T-helper 9 cell (primary cell): ENCODE measurements at places on chromosomes 2 and 18.

- DNase-seq, result no peak
Observed at GRCh38 chr18:12352188-12352587, 24.8 kb downstream of the AFG3L2 start.

GRCh38 chr2:172113617-172114016 lies 10.9 kb upstream of the DLX2 start:
- no peak for DNase-seq

DNA sequence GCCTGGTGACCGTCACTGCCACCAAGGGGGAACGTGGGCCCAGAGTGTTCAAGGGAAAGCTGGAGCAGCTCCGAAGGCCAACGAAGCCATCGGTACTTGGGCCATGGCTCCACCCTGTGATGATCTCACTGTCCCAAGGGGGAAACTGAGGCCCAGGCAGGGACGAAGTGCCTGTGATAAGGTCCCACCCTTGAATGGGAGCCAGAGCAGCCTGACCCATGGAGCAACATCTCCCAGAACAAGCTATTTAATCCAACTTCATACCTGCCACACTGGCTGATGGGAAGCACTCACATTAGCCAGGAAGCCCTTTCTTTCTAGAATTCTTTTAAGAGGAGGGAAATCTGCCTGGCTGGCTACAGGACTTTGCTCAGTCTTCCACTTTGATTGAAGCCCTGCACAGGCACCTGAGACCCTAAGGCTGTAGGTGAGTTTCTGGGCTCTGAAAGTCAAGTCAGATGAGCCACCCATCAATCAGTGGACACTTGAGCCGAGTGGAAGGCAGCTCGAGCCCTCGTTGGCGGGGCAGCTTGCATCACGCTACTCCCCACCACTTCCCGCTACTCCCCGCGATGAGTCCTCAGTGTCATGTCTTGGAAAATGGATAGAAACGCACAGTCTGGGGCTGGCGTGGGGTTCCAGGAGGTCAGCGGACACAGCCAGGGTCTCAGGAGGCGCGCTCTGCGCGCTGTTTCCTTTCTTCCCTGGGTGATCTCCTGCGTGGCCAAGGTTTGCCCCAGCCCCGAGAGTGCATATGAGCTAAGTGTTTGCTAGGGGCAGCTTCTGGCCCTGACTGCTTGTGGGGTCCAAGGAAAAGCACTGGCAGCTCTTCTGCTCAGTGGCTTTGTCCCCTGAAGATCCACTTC lies 2.5 kb upstream of the HS6ST1 start:
- DNase-seq, result no peak

GRCh38 chr2:23599667-23600066 lies 214.7 kb downstream of the KLHL29 start:
- DNase-seq, result no peak

GRCh38 chr2:120917886-120918285 lies 182.2 kb downstream of the GLI2 start:
- DNase-seq, result no peak

DNA sequence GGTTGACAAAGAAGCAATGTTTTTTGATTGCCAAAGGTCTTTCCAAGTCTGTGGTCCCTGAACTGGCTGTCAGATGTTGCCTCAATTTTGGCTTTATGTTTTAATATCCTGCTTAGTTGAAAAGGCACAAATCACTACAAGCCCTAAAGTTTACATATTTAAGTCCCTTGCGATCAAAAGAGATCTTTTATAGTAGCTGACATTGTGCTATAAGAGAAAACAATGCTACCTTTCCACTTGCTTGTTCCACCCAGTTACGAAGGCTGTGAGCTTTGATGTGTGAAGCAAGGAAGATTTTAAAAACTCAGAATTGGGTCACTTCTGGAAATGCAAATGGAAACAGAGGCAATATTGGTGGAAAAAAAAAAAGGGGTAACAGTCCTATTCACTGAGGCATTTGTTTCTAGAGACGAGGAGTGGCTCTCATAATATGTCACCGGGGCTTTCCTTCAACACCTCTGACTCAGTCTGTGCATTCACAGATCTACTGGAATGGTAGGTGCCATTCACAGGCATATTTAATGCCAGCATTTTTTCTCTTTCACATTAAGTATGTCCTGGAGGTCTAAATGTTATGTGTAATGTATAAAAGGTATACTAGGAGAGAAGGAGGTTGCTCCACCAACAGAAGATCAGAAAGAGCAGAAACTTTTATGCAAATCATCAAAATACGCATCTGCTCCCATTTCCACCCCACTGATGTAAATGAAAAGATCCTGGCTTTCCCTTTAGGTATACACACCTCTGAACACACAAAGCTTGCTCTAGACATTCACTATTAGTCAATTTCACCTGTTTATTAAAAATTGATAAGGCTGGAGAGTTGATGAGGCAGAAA lies 91.8 kb downstream of the TGIF1 start:
- no peak for DNase-seq

DNA sequence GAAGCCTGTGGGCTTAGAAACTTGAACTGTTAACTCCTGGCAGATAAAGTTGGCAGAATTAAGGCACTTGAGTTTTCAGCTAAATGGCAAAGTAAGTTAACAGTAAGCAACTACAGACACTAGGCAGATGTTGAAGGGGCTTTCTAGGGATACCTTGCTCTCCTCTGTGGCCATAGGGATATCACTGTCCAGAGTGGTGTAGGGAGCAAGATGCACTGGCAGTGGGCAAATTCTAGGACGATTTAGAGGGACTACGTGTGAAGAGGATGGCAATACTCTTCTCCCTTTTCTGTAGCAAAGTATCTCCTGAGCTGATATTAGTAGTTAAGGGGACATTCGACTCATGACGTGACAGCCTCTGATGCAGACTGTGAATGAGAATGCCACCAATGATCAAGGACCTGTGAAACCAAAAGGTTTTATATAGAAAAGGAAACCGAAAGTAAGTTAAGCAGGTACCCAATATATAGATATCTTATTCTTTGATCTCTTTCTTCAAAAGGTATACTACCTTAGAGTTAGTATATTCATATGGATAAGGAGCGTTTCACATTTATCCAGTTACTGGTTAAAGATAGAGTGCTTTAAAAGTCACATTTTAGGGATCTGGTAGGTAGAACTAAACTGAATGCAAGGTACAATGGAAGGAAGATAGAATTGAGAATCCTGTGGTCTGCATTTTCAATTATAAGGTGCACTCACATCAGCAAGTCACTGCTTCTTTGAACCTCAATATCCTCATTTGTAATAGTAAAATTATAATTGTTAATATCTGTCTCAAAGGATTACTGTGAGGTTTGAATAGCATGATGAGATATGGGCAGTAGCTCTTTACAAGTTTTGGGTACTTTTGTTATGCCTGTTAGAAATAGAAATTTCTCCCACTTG lies 106.4 kb downstream of the KCNH7 start:
- DNase-seq, result no peak

- DNase-seq, result peak; percentile 19
Observed at GRCh38 chr2:24972315-24972961, 683 bp upstream of the DNAJC27 start.

DNA sequence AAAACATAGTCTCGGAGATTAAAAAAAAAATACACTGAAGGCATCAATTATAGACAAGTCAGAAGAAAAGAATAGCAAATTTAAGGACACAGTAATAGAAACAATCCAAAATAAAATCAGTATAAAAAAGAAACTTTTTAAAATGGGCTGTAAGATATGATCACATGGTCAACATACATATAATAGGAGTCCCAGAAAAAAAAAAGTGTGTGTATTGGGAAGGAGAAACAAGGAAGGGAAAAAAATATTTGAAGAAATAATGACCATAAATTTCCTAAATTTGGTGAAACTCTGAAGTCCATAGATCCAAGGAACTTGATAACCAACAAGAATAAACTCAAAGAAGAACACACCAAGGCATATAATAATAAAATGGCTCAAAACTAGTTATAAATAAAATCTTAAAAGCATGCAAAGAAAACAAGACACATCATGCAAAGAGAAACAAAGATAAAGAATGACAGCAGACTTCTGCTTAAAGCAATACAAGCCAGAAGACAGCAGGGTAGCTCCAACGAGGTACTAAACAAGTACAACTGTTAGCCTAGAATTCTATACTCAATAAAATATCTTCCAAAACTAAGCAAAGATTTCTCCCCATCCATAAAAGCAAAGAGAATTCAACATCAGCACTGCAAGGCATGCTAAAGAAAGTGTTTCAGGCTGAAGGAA lies 115.1 kb downstream of the NBAS start:
- DNase-seq, result no peak

DNA sequence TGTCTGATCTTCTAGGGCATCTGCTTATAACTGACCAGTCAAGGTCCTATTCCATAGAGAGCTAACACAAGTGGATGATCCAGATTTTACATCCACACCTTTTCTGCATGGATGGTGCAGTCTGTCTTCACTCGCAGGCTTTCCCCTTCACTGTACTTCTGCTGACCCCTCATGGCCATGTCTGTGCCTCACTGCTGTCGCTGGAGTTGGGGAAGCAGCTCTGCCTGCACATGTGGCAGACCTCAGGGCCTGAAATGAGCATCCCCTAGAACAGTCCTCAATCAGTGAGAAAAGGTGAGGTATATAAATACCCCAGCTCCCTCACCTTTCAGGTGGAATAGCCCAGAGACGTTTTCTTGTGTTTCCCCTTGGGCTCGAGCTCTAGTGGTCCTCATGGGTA lies 233.8 kb downstream of the ANKRD36B start:
- no peak for DNase-seq

DNA sequence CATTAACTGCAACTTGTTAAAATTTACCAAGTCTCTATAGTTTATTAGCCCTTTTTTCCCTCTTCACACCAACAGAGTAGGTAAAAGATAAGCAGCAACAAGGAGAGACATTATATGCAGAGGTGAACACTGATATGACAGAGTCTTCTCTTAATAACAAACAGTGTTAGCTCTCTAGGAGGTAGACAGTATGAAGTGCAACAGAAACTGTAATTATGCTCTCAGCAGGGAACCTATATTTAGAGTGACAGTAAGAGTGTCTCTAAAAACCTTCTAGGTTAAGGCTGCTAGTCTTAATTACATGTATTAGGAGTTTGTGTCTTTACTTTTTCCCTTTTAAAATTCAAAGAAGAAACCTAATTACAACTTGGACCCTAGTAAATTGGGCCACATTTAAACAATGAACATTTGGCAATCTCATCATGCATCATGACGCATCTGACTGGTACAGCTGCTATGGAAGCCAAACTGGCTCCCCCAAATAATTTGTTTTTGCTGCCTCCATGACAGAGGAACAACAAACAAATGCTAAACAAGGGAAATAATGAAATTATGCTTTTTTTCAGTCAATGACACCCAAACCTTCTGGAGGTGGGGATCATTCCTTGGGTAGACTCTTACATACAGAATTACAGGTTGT lies 69.9 kb upstream of the MMADHC start:
- no peak for DNase-seq

- no peak for DNase-seq
Observed at GRCh38 chr2:193199322-193199721, 1004.6 kb upstream of the TMEFF2 start.

DNA sequence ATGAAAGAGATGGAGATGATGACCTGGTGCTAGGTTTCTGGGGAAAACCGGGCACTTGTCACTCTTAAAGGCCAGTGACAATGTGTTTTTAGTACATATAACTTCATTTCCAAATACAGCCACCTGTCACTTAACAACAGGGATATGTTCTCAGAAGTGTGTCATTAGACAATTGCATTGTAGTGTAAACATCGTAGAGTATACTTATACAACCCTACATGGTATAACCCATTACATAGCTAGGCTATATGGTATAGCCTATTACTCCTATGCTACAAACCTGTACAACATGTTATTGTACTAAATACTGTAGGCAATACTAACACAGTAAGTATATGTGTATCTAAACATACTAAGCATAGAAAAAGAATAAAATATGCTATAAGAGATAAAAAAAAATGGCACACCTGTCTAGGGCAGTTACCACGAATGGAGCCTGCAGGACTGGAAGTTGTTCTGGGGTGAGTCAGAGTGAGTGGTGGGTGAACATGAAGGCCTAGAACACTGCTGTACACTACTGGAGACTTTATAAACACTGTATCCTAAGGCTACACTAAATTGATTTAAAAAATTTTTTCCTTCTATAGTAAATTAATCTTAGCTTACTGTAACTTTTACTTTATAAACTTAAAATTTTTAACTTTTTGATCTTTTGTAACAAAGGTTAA lies 123.2 kb downstream of the THADA start:
- DNase-seq, result no peak

- no peak for DNase-seq
Observed at GRCh38 chr2:218993345-218994315, at the start of gene CRYBA2. Gene CRYBA2, minus strand, starts transcription at chr2:218993422. Its CDS starts 246 bp downstream, at chr2:218993176.

- DNase-seq, result no peak
Observed at GRCh38 chr18:33495278-33495677, 54.8 kb upstream of the CCDC178 start.

GRCh38 chr2:152519581-152519952 lies 184.6 kb downstream of the FMNL2 start:
- no peak for DNase-seq

DNA sequence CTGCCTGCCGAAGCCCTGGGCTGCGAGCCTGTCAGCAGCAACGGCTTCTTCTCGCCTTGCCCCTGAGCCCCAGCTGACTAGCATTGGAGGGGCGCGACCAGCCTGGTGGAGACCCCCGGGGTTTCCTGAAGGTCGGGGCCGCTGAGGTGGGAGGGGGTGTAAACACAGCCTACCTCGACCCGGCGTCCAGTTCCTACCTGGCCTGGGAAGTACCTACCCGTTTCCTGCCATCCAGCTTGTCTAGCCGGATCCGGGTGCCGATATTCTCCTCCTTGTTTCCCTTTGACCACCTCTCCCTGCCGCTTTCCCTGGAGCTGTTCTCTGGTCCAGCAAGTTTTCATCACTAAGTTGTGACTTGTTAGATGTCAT lies 511 bp downstream of the MOB4 start:
- no peak for DNase-seq

GRCh38 chr18:13559754-13560153 lies 166.6 kb downstream of the FAM210A start:
- DNase-seq, result no peak

GRCh38 chr2:241540771-241541561 lies 17.6 kb upstream of the BOK start:
- DNase-seq, result peak; percentile 49

DNA sequence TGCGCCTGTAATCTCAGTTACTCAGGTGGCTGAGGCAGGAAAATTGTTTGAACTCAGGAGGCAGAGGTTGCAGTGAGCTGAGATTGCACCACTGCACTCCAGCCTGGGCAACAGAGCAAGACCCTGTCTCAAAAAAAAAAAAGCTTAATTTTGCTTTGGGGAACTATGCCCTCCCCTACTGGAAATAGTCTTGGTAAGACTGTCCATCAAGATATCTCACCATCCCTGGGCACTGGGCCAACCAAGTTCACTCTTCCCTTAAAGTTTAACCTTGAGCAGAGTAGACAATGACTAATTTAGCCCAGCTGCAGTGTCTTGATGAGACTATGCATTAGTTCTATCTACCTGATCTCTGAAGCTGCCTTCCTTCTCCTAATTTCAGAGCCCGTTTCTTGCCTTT lies 44.7 kb downstream of the ASXL2 start:
- DNase-seq, result no peak

GRCh38 chr2:240179941-240180666 lies 39.6 kb upstream of the OTOS start:
- no peak for DNase-seq

GRCh38 chr18:26356045-26356785 lies 130.0 kb downstream of the TAF4B start:
- DNase-seq, result no peak
